ENCODE measurements at places on chromosomes 11 and 22.
A peak's percentile ranks its signal among the peaks of the same experiment; 100 is the strongest.

DNA sequence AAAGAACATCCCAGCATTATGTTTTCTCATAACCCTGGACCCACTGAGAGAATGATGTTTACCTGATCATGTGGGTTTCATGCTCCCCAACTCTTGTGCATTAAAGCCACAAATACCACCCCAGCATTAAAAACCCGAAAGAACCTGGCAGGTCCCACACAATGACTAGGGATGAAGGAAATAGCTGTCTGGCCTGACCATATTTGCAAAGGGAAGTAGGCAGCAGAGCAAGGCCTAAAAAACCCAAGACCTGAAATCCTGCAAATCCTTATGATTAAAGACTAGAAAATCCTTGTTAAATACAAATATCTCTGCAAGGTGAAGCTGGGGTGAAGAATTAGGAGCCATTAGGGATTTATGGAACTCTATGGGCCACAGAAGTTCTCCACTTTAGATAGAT lies 23.7 kb downstream of the PAK1 start:
- no peak for DNase-seq

- DNase-seq = no peak
Measured at GRCh38 chr11:129592191-129592590, 216.5 kb downstream of the BARX2 start.

GRCh38 chr11:23006730-23007129 lies 146.5 kb upstream of the CCDC179 start:
- DNase-seq = no peak

DNA sequence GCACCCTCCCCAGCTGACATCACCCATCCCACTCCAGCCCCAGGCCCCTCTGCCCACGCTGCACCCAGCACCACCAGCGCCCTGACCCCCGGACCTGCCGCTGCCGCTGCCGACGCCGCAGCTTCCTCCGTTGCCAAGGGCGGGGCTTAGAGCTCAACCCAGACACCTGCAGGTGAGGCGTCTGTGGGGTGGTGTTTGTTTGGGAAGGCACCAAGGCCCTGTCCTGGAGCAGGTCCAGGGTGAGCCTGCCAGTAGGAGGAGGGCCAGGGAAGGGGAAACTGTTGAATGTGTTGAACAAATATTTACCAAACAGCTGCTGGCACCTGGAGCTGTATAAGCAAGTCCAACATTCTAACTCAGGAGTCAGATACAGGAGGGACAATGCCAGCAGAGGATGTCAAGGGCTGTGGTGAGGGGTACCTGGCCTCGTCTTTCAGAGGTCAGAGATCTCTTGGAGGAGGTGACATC lies 3.1 kb downstream of the VEGFB start:
- DNase-seq = no peak

DNA sequence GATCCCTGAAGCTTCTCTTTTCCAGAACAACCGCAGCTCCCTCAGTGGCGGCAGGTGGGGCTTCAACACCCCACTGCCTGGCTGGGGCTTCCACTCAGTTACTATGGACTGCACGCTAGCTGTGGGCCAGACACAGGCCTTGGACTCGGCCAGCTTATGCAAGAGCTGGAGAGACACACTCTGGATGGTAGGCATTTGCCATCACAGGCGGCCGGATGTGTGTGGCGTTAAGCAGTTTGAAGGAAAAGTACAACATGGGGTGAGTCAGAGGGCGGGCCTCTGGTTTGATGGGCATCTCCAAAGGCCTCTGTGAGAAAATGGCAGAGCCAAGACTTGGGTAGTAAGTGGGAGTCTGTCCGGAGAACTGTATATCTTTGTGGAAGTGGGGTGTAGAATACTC lies 17.6 kb downstream of the KCNJ4 start:
- no peak for DNase-seq

GRCh38 chr11:15640318-15640717 lies 525.6 kb downstream of the INSC start:
- DNase-seq = no peak

GRCh38 chr11:57069942-57070341 lies 81.2 kb downstream of the OR5AK2 start:
- DNase-seq = no peak

- peak; percentile 41 for DNase-seq
Measured at GRCh38 chr11:73760135-73760678, 667 bp downstream of the RAB6A start.

- peak; percentile 59 for DNase-seq
Measured at GRCh38 chr11:74937696-74938475, 11.0 kb downstream of the XRRA1 start.

DNA sequence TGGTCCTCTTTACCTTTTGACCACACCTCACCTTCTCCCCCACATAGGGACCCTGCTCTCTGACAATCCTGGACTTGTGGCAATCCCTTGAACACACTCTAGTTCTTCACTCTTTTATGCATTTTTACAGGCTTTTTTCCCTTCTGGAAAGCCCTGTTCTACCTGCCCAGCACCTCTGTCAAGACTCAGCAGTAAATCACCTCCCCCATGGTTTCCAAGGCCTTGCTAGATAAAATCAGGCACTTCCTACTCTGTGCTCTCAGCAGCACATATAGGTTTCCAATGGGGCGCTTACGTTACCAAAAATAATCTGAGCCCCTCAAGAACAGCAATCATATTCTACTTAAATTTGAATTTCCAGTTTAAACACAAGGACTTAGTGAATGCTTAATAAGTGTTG lies 53.9 kb downstream of the ETS1 start:
- no peak for DNase-seq

- no peak for DNase-seq
Measured at GRCh38 chr11:120217526-120217925, 6.7 kb downstream of the OAF start.

DNA sequence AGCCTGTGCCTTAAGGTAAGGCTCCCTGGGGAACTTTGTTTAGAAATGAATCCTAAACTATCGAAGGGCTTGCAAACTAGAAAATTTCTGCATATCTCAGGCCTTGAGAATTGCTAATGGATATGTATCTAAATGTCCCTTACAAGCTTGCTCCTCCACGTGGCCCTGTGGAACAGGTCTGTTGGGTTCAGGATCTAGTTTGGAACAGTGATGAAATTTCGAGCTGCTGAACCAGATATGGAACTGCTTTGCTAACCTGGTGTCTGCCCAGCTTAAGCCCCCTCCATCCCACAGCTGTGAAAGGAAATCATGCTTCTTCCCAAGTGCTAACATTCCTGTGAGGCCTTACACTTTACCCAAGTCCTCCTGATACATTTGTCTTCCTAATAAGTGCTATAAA lies 11.6 kb downstream of the SREBF2 start:
- DNase-seq = no peak

DNA sequence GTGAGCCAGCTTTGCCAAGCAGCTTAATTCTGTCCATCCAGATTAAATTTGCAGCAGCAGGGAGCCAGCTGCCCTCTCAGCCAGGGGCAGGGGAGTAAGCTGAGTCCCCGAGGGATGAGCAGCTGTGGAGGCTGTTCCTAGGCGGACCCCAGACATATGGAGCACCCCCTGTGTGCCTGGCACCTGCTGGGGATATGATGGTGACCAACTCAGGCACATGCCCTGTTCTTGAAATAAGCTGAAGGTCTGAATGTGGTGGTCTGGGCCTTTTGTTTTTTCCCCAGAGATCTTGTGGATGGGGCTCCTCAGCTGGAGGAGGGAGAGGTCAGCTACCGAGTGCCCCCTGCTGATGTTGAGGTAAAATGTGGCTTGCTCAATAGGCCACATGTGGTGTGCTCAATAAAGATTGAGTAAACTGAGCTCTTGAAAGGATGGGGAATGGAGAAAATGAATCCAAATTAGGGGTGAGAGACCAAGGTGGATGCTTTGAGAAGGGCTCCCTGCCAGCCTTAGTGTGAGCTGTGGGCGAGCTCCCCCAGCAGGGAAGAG lies 103.3 kb upstream of the NNMT start:
- DNase-seq = no peak

DNA sequence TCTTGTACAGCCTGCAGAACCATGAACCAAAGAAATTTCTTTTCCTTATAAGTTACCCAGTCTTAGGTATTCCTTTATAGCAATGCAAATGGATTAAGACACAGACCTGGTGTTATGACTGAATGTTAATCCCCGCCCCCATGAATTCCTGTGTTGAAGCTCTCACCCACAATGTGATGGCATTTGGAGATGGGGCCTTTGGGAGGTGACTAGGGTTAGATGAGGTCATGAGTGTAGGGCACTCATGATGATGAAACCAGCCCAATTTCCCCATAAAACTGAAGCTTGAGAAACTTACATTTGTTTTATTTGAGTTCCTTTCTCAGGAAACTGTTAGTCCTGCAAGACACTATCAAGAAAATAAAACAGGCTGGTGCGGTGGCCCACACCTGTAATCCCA lies 115.8 kb upstream of the THY1 start:
- peak; percentile 47 for DNase-seq

GRCh38 chr11:18225913-18226312 lies 10.7 kb downstream of the SAA4 start:
- DNase-seq = no peak

DNA sequence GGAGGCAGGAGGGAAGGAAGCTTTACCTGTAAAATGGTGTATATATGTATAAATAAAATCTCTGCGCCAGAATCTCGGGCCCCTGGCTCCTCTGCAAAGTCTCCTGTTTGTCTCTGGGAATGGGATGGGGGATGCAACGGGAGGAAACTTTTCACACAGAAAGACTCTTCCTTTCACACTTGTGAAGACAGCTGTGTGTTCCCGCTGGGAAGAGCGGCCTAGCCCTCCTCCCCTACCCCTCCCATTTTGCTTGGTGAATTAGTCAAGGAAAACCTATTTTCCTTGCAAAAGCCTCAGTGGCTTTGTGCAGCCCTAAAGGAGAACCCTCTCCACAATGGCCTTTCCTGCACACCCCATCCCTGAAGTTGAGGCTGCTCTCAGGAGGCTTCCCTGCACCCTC lies 9.4 kb upstream of the IGF2 start:
- DNase-seq = no peak

GRCh38 chr11:124874571-124875255 lies 9.5 kb downstream of the ROBO3 start:
- no peak for DNase-seq

DNA sequence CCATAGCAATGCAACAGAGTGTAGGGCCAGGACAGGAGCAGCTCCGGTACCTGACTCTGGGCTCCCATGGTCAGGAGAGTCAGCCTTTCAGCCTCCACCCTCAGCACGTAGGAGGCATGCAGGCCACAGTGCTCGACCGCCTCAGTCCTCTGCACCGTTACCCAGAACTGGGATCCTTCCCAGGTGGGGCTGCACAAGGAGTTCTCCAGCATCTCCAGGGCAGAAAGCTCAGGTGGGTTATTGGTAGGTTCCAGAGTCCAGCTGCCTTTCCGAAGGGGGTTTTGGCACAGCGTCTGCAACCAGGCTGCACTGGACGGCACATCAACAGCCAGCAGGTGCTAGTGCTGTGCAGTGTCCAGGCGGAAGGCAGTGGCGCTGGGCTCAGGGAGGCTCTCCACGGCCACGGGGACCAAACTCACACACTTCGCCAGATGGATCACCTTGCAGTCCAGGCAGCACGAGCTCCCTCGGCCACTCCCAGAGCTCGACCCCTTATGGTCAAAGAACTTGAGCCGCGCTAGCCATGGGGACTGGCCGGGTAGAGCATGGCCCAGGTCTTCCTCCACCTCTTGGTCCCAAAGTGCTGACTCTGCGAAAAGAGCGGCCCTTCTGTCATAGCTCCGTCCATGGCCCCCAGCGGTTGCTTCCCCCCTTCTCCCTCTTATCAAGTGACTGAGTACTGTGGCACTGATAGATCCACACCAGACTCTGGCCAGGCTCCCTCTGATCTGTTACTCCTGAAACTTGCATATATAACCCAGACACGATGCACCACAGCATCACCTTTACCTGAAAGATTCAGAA lies 6.9 kb upstream of the PHOX2A start:
- DNase-seq = no peak

- DNase-seq = peak; percentile 87
Measured at GRCh38 chr11:113690619-113691569, 15.2 kb downstream of the TMPRSS5 start.

- DNase-seq = no peak
Measured at GRCh38 chr11:10899121-10899830, 41.4 kb upstream of the ZBED5 start.

All from EL (cell line).